ENCODE measurements at places on chromosomes 3 and 15.

GRCh38 chr15:52417521-52417920, 111.2 kb downstream of the MYO5A start:
- no peak for DNase-seq

DNA sequence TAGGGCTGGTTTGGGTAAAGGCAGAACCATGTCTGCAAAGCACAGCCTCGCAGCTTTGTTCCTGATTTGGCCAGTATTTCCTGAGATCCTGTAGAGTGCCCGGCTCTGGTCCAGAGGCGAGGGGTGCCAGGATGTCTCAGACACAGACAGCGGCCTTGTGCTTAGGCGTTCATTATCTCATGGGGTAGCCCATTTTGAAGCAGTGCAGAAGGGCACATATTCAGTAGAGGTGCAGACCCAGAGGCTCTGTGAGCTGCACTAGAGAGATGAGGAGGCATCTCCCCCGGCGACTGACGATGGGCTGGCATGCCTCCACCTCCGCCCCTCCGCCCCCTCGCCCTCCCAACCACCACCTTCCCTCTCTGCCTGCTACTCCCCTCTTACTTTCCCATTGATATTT, 170.3 kb downstream of the CHDH start:
- DNase-seq = no peak

DNA sequence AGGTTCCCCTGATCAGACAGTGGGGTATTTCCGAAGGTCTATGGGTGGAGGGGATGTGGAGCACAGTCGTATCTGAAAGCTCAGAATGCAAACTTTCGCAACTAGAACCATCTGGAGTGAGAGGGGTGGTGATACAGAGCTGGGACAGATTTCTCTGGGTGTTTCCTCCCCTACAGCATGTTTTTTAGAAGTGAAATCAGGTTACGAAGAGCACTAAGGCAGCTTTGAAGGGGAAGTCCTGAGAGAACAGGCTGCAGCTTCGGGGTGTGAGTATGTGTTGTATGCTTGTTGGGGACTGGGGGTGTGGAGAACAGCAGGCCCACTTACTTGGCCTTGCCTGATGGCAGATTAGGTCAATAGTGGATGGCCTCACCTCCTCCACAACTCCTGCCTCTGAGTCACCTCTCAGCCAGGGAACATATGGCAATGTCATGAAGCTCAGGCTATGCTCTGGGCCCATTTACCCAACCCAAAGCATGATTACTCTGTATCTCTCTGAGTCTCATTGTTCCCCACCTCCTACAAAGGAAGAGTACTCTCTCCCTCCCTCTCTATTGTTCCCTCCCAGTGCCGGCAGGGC, 107.2 kb upstream of the RASGRP1 start:
- no peak for DNase-seq

GRCh38 chr15:100833417-100834389, 45.9 kb upstream of the ALDH1A3 start:
- no peak for DNase-seq

GRCh38 chr3:20543535-20544226, 357.7 kb upstream of the SGO1 start:
- DNase-seq = no peak

GRCh38 chr15:47485419-47485818, 231.9 kb upstream of the SEMA6D start:
- no peak for DNase-seq

- DNase-seq = no peak
Measured at GRCh38 chr3:119812491-119813058, 30.7 kb downstream of the NR1I2 start.

DNA sequence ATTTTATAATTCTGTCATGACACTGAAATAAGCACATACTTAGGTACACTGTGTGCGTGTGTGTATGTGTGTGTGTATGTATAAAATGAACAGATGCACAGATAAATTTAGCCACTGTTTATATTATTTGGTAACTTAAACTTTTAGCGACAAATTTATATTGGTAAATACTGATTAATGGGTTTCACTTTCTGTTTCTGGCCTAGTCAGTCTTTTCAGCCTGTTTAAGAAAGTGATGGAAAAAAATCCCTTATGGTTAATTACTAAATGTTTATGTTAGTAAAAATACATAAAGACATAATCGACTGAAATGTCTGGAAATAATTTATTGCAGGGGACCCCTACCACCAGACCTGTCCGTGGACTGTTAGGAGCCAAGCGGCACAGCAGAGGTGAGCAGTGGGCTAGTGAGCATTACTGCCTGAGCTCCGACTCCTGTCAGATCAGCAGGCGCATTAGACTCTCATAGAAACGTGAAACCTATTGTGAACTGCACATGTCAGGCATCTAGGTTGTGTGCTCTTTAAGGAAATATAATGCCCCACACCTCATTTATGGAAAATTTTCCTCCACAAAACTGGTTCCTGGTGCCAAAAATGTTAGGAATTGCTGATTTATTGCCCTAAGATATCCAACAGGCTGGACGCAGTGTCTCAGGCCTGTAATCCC, 717.4 kb downstream of the SI start:
- no peak for DNase-seq

- DNase-seq = no peak
Measured at GRCh38 chr3:42613462-42613861, 13.0 kb downstream of the NKTR start.

DNA sequence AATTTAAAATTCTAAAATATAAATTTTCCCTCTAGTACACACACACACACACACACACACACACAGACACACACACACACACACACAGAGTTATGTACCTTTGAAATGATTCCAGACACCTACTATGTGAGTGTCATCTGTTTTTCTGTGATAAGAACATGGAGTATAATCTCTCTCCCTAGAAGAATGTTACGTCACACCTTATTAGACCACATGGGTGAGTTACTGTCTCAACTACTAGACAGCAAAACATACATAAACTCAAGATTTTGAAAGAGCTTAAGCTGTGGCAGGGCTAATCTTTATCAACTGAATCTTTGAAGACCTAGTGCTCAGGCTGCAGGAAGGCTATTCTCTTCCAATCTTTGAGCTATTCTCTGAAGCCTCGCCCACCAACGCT, 385.9 kb upstream of the BCHE start:
- DNase-seq = no peak

DNA sequence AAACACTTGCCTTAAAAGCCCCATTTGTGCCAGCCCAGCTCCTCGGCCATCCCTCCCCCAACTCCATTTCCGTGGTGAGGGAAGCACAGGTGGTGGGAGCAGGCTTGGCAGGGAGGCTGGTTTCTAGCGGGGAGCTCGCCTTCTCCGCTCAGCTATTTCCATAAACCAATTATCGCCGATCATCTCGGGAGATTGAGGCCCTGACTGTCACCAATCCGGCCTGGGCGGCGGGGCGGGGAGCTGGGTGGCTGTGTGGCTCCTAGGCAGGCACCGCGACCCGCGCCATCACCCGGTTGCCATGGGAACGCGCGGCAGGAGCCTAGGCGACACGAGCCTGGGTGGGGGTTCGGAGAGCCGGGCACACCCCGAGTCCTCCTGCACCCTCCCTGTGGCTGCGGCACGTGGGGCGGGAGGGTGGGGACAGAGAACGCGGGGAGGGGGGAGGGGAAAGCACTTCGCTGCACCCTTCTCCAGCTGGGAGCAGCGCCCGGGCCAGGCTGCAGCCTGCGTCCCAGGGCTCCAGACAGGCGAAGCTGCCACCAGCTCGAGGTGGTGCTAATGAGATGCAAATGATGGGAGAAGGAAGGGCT, 9.3 kb downstream of the CCDC33 start:
- DNase-seq = no peak

GRCh38 chr3:171266034-171266739, 194.0 kb downstream of the TNIK start:
- no peak for DNase-seq

DNA sequence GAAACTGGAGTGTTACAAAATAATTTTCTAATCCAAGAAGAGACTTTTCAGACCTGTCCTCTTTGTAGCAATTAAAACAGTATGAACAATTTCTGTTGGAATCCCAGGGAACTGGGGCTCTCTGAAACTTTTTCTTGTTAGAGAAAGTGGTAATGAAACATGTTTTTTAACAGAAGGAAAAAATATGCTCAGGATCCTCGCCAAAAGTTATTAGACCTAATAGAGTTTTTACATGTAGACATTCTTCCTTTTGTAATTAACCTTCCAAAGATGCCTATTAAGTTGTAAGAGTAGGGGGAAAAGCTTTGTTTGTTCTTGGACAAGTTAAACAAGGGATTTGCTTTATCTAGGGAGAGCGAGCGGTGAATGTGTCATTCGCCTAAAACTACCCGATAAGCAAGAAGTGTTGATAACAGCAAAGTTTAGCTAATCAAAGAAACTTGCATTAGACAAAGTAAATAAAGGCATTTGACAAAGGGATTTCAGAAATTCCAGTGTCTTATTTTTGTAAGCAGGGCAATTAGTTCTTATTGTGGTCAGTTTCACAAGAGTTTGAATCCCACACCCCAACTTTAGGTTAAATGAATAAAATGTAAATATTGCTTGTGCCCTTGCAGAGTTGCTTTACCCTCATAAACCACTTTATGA, 2.3 kb downstream of the RARB start:
- no peak for DNase-seq

DNA sequence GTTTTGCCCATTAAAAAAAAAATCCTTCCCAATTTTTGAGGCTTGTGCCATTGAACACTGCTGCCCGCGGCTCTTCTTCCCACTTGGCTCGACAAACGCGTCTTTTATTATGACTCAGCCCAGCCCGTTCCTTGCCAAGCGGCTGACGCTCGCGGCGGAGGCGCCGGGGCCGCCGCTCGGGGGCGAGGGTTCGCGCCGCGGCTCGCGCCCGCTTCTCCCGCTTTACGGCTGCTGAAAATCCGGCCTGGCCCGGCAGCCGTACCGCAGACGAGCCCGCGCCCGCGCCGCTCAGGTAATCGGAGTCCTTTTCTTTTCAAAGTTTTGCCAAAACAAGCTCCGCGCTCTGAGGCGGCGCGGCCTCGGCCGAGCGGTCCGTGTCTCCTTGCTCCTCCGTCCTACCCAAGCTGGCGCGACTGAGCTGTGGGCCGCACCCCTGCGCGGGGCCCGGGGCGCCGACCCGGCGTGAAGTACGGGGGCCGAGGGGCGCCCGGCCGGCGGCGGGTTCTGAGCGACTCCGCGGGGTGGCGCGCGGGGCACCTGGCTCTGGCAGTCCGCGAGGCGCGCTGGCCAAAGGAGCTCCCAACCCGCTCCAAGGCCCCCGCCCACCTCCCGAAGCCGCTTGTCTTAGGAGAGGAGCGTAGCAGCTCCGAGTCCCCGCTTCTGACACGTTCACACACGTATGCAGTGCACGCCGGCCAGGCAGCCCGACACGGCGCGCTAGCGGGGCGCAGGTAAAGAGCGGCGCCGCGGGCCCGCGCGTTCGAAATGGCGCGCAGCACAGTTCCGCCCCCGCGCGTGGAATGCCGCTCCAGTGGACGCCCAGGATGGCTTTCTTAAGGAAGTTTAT, 418.2 kb upstream of the NAALADL2 start:
- peak; percentile 70 for DNase-seq

- no peak for DNase-seq
Measured at GRCh38 chr3:32759342-32759741, 58.5 kb upstream of the TRIM71 start.

- no peak for DNase-seq
Measured at GRCh38 chr3:67897351-67898336, 243.2 kb upstream of the SUCLG2 start.

GRCh38 chr15:87549296-87549695, 707.2 kb downstream of the NTRK3 start:
- DNase-seq = no peak

GRCh38 chr3:25297667-25298585, 130.1 kb upstream of the RARB start:
- DNase-seq = no peak

DNA sequence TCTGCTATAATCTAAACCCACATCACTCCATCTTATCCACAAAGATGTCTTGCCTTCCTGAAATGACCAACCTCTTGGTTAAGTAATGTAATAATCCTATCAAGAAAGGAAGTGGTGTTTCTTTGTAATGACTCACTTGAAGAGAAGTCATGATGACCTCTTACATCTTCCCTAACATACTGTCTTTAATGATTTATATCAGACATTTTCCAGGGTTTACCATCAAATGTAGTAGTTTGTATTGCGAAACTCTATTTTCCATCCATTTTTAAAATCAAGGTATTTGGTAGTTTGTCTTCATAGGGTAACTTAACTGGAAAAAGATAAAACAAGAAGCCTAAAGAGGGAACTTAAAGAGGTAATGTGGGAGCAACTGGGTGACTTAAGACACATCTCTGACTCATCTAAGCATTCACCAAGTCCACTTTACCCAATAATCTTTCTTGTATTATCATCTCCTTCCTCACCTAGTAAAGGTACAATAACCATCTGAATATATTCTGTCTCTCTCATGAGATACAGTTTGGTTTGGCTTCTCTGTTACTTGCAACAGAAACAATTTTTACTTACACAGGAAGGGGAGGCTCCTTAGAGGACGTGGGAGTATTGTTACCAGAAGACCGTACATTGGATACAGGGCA, 5.7 kb upstream of the MAPK6 start:
- DNase-seq = no peak

DNA sequence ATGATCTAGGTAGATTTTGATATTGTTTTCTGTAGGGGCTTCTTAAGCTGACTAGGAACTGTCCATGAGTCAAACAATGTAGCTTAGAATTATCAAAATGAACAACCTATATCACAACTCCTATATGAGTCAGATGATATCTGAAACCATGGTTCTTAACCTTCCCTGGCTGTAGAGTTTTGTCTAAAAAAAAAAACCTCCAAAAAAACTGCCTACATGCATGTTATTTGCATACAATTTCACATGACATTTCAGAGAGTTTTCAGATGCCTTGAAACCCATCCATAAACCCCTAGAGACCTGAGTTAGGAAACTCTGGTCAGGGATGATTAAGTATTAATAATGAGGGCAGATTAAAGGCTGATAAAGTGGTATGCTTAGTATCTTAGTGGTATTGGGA, 157.0 kb downstream of the CHST2 start:
- no peak for DNase-seq

- no peak for DNase-seq
Measured at GRCh38 chr3:67977762-67978161, 323.4 kb upstream of the SUCLG2 start.

GRCh38 chr3:152396867-152397266, 128.1 kb downstream of the MBNL1 start:
- DNase-seq = no peak
